ENCODE measurements at places on chromosomes 7 and 10.

- no peak for DNase-seq
Measured at GRCh38 chr7:71484380-71484779, 352.4 kb downstream of the GALNT17 start.

DNA sequence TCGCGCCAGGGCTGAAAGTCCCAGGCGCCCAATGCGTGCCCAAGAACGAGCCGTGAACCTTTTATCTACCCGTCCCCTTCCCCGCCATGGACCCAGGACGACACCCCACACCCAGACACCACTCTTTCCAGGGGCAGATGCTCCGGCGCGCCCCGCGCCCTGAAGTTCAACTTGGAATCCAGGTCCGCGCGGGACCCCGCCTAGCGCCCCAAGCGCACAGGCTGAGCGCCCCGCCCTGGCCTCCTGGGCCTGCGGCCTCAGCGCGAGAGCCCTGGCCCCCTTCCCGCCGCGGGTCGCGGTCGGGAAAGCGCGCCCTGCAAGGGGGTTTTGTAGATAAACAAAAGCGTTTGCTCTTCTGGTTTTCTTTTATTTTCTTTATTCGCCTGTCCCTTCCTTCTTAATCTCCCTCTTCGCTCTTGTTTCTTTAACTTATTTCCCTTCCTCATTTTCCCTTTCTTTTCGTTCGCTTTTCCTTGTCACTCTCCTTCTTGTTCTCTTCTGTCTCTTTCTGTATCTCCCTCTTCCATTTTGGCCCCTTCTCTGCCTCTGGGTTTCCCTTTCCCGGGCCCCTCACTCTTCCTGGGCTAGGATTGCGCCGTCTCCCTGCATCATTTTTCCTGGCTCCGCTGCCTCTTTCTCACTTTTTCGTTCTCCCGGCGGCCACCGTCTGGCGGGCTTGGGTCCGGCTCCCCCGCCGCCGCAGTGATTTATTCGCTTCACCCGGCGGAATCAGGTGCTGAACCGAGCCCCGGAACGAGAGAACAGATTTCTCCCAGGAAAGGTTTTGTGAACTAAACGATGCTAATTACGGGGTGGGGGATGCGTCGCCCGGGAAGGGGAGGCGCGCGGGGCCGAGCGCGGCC, 15.3 kb upstream of the PAX2 start:
- DNase-seq, result no peak

DNA sequence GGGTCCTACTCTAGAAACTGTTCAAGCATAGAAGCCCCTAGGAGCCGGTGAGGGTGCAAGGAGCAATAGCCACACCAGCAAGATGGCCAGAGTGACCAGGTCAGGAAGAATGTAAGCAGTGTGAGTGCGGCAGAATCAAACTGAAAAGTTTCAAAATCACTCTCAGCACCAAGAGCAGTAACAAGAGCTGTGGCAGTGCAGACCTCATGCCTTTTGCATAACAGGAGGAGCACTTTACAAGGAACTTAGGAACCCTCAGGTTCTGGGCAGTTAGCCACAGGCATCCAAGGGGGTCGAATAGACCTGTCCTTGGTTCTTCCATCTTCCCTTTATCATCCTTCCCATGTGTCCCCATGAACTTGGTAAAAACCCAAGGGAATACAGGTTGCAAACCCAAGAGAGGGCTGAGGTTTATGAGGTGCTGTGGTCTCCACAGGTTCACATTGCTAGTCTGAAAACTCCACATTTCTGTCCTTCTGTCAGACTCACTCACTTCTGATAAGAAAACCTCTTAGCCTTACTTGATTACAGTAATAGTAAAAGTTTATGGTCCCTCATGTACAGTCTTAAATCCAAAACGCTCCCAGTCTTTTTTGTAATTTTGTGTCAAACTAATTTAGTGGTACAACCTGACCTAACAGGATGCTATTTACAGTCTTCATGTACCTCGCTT, 78.4 kb downstream of the PON1 start:
- no peak for DNase-seq

- no peak for DNase-seq
Measured at GRCh38 chr10:47264797-47265281, 35.2 kb upstream of the GDF10 start.

GRCh38 chr7:114856625-114857024, 65.3 kb upstream of the MDFIC start:
- DNase-seq, result no peak

DNA sequence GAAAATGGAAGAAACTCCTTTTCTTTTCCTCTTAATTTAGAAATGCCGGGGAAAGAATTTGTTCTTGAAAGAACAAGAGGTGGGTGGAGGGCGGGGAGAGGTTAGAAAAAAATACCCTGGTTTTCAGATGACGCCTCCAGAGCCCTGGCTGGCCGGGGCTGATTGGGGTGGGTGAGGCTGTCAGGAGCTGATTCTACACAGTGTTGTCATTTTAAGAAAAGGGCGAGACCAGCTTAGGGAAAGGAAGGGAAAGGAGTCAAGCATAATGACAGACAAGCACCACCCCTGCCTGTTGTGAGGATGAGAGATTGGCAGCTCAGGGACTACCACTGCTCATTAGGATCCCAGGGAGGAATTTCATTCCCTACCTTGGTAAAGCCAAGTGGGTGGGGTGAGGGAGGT, 9.9 kb upstream of the FAM180A start:
- no peak for DNase-seq

GRCh38 chr10:29389935-29390334, 101.1 kb downstream of the LYZL1 start:
- no peak for DNase-seq

GRCh38 chr7:111093496-111093895, 2.6 kb downstream of the LRRN3 start:
- DNase-seq, result no peak

DNA sequence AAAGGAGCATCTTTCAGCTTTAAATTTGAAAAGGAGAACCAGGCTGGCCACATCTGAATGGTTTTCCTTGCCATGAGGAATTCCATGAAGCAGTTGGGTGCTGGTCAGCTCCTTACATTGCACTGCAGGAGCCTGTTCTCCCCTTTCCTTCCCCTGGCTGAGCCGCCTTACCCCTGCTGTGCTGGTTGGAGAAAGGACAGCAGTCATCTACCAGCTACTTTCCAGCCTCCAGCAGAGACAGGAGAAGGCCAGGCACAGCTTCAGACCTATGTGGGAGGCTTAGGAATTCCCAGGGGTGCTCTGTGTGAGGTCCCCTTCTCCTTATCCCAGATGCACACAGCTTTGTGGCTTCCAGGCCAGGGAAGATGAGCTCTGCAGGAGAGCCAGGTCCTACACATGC, 4.7 kb downstream of the C10orf71 start:
- no peak for DNase-seq

- DNase-seq, result no peak
Measured at GRCh38 chr10:34489973-34490745, 324.9 kb downstream of the PARD3 start.

GRCh38 chr10:79433324-79434222, 11.9 kb downstream of the ZCCHC24 start:
- DNase-seq, result no peak

- DNase-seq, result no peak
Measured at GRCh38 chr10:33252794-33253203, 81.7 kb downstream of the NRP1 start.

GRCh38 chr10:13404305-13404759, 56.2 kb upstream of the SEPHS1 start:
- DNase-seq, result no peak

- no peak for DNase-seq
Measured at GRCh38 chr10:118911363-118911762, 118.2 kb upstream of the NANOS1 start.

DNA sequence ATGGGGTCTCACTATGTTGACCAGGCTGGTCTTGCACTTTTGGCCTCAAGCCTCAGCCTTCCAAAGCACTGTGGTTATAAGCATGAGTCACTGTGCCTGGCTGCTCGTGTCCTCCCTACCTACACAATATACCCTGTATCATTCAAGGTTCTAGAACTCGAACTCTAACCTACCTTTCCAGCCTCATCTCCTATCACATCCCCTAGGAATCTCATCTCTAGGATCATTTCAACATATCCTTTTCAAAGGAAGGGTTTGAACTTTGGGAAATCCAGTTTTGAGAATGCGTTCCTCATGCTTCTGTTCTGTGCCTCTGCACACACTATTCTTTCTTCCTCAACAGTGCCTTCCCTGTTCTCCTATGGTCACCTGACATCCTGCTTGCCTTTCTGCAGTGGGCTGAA, 87.8 kb upstream of the RHEB start:
- no peak for DNase-seq

DNA sequence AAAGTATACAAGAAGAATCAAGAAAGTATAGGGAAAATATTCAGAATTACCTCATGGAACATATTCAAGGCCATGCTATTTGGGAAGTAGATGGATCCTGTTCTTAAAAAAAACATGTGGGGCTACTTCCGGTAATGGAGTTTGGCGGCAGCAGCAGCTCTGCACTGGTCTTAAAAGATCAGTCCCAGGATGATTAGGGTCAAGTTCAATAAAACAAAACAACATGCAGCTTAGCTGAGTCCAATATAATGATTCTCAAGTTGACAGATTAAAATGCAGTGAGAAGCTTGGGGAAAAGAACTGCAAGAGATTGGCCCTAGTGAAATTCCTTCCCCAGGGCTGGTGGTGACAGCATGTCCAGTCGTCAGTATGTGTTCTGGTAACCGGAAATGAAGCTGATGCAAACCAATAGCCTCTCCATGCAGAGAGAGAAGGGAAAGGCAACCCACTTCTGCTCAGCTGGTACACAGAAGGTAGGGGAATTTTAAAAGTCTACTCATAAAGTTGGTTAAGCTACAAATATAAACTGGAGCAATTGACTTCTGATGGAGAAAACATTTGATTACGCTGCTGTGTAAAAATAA, 305.1 kb upstream of the IMMP2L start:
- no peak for DNase-seq

- DNase-seq, result no peak
Measured at GRCh38 chr7:150308575-150308974, 14.6 kb upstream of the LRRC61 start.

GRCh38 chr10:46543466-46544377, 12.7 kb downstream of the GPRIN2 start:
- no peak for DNase-seq

DNA sequence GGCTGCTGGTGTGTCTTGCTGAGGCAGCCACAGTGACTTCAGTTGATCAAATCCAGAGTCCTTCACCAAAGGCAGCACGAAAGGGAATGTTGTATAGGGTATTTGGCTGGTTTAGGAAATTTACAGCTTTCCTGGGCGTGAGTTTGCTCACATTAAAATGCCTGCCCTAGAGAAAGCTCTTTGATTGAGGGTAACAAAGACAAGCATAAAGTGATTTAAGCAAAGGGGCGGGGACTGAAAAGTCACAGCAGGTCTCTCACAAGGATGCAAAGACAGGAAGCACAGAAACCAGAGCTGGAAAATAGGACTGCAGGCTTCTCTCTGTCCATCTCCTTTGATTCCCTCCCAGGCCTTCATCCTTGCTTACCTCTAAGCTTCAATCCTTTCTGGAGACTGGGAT, 139.2 kb downstream of the ELMO1 start:
- DNase-seq, result no peak

DNA sequence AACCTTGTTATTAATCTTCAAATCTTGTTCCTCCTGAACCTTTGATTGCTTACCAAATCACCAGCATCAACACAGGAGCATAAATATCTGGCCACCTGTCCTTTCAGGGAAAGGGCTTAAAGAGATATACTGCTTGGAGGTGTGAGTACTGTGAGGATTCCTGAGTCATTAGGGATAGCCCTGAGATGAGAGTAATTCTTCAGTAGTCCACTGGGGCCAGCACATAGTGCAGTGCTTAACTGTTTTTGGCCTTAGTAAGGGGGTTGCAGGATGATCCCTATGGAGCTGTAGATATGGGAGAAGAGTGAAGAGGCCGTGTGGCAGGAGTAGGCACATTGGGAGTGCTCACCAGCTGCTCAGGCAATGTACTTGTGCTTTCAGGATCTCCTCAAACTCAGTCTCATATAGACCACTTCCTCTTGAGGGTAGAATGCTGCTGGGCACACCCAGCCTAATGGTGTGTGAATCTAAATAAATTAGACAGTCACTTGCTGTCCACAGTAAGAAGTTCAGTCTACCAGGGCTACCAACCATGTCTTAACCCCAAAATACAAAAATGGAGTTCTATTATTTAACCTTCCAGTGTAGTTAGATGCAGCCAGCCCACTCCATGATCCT, 26.5 kb upstream of the GPR141 start:
- DNase-seq, result no peak

- DNase-seq, result peak; percentile 48
Measured at GRCh38 chr10:59337201-59337652, 25.1 kb downstream of the FAM13C start.

GRCh38 chr7:87506246-87507180, 31.0 kb upstream of the ABCB4 start:
- DNase-seq, result no peak

DNA sequence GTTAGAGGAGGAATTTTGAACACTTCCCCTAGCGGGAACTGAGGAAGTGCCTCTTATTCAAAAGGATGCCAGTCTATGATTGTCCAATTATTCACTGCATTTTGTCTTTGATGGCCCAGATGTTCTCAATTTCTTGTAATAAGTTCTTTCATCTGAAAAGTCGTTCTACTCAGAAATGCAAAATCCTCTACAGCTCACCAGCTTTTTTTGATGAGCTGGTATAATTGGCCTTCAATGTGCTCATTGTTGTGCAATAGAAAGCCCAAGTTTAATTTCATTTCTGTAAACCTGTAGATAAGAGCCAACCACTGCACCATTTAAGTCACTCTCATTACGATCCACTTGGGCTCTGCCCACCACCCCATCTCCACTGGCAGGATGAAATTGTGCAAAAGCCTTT, 978.7 kb upstream of the AUTS2 start:
- no peak for DNase-seq

- DNase-seq, result no peak
Measured at GRCh38 chr7:147406521-147407135, 1183.9 kb upstream of the C7orf33 start.

GRCh38 chr7:42014625-42015618, 222.1 kb downstream of the GLI3 start:
- no peak for DNase-seq

GRCh38 chr10:88270871-88271713, 312.0 kb downstream of the RNLS start:
- no peak for DNase-seq

GRCh38 chr10:71569775-71570588, 149.6 kb downstream of the C10orf105 start:
- no peak for DNase-seq

DNA sequence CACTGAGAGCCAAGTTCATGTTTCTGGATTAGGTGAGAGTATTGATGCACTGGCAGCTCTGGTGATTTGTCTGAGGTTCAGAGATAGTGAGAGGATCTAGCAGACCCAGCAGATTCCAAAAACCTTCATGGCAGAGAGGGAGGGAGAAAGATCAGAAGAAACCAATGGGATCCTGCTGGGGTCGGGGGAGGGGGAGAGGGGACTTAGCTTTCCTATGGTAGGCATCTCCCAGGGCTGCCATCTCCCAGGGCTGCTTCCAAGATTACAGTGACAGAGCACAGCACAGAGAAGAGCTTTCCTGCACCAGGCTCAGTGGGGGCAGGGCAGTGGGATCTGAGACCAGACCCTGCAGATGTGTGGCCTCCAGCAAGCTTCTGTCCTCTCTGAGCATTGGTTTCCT, 76.8 kb upstream of the GDF10 start:
- no peak for DNase-seq

All from forelimb muscle (tissue), 1 donor.